ENCODE measurements at places on chromosomes 5 and 9.

DNA sequence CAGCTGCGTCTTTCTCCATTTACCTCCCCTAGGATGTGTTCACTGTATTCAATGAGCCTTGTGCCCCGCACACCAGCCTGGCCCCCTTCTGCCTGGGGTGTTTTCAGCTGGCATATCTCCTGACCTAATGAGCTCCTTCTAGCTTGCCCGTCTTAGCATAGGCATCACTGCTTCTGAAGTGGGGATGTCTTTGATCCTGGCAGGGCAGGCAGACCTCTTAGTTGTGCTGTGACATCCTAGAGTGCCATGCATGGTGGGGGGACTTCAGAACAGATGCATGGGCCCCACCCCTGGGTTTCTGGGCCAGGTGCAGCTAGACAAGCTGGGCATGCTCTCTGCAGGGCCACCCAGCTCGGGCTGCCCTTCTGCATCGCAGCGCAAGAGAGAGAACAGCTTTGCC is 172.7 kb downstream of the GADD45G start:
- DNase-seq: no peak

- DNase-seq: peak; percentile 67
Observed at GRCh38 chr5:136133222-136133921, 727 bp downstream of the SMAD5 start.

DNA sequence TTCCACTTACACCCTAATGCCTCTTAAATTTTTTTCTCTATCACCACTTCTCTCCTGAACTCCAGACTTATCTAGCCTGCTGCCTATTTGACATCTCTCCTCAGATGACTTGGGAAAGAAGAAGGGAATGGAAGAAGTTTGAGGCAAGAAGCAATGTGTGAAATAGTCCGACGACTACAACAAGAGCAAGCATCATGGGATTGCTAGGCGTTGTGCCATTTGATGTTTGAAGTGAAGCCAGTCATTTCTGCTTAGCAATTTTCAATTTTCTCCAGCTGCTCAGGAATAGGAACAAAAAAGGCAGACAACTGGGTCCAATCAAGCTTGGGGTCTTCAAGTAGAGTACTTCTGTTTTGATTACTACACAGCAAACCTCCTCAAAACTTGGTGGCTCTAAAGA is 106.4 kb downstream of the HSD17B3 start:
- DNase-seq: no peak

DNA sequence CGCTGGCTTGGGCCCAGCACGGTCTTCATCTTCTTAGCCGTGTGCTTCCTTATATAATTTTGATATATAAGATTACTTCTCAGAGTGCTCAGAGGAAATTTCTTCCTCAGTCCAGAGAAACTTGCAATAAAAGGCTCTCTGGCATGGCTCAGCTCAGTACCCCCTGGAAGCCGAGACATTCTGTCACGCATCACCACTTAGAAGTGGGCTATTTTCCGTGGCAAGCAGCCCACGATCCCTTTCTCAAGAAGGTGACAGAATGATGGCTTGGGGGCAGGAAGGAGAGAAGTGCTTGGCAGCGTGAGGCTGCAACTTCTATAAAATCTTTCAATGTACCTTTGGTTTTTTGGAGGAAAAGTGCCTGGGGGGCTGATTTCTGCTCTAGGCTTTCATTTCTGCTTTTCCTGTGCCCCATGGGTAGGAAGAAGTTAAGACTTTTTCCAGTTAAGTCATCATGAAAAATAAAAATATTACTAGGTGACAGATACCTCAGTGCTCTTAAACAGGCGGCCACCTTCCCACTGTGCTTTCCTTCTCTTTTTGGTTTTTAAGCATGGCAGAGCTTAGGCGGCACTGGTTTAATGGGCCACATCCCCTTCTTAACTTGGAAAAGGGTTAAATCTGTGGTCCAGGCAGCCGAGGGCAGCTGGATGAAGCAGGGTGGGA is 104.6 kb downstream of the MVB12B start:
- DNase-seq: no peak

GRCh38 chr9:89555451-89556375 is 49.1 kb upstream of the GADD45G start:
- no peak for DNase-seq

DNA sequence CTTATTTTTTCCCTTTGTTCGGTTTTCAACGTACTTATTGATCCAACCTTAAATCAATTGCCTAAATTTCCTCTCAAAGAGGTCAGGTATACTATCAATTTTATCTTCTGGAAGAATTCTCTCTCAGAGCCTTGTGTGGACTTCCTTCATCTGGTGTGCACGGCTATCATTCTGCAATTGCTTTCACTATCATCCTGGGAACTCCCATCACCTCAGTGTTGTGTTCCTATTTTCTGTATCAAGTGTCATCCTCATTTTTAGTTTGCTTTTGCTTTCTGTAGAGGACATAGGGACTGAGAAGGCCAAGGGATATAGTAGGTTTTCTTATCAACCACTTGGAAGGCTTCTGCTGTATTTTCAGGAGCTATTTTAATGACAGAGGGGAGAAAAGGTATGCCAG is 11.3 kb downstream of the STOM start:
- DNase-seq: no peak

DNA sequence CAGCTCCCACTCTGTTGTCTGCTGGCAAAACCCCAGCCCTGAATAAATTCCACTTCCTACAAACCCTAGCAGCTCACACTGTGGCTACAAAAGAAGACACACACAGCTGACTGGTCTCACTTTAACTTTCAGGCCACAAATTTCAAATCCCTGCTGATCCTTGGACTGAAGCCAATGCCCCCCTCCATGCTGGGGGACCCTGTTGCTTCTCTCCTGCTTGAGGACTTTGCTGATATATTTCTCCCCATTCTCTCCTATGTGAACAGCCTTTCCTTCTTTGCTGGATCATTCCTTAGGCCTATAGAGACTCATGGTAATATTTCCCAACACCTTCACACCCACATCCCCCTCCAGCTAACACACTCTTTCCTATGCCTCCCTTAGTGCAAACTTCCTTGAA is 79.6 kb upstream of the ADRA1B start:
- DNase-seq: no peak

DNA sequence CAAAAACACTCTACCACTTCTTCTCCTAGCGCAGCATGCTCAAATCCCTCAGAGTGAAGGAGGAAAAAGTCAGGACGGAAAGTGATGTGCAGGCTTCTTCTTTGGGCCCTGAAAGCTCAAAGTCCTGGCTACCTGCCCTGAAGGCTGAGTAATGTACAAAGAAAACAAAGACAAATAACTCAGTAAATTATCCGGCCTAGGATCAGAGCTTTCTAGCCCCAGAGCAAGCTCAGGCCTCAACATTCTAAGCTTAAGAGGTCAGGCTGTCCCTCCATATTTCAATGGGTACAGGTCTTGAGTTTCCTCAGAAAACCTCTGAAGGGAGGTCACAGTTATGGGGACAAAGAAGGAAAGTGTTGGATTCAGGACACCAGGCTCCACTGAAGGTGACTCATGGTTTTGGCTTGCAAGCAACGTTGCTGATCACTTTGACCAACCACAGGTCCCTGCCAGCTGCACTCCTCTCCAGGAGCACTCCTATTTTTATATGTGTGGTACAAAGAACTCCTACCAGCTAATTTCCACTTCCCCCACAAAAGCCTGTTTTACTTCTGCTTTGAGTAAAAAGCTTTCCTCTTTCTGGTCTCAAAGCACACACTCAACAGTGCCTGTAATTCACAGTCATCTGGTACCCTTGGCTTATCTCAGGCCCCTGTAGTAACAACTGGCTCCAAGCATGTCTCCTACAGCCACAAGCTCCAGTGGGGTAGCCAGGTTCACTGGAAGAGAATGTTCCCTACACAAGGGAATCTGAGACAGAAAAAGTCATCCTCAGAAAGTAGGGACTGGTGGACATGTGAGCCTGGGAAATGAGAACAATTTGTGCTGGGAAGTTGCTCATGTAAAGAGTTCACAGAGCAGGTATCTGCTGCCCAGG is 115.7 kb downstream of the UGCG start:
- peak; percentile 55 for DNase-seq

DNA sequence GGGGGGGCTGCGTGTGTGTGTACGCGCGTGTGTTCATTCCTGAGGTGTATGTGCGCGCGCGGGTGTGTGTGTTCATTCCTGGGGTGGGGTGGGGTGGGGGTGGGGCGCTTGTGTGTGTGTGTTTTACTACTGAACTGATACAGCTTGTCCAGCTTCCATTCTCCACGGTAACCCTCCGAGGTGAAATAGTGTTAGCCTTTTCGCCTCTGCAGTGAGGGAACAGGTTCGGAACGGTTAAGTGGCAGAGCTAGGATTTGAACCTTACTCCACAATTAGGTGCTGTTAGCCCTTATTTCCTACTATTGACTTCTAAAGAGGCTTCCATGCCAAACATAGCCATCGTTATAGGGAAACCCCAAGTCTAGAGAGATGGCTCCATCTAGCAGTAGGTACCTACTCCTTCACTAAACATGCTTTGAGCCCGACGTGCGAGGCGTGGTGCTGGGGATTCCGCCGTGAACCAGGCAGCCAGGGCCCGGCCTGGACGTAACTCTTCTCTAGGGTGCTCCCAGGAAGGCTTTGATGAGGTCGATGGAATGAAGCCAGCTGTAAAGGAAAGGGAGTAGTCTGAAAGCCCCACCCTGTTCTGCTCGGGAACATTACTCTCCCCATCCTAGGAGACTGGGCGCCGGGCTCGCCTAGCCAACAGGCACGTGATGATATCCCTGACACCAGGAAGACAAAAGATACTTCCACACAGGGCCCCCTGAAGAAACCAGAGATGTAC is 782 bp upstream of the SKP1 start:
- no peak for DNase-seq

GRCh38 chr5:140998921-140999410 is 32.7 kb downstream of the PCDHAC2 start:
- DNase-seq: no peak

- no peak for DNase-seq
Observed at GRCh38 chr9:135214054-135214640, 126.7 kb downstream of the OLFM1 start.

DNA sequence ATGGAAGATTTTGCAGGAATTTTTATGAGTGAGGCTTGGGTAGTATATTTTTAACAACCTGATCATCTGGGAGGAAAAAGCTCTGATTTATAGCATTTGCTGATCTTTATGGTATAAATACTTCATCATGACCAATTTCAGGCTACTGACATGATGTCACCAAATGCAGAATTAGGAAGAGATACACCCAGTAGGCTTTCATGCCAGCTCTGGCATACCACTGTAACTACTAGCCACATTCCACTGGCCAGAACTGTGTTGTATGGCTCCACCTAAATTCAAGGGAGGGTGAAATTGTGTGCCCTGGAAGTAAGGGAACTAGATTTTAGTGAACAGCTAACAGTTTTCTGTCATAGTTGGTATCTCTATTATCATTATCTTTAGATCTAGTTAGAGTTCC is 17.6 kb downstream of the AP3S1 start:
- DNase-seq: no peak

GRCh38 chr9:127667127-127667844 is 39.5 kb upstream of the CFAP157 start:
- no peak for DNase-seq

DNA sequence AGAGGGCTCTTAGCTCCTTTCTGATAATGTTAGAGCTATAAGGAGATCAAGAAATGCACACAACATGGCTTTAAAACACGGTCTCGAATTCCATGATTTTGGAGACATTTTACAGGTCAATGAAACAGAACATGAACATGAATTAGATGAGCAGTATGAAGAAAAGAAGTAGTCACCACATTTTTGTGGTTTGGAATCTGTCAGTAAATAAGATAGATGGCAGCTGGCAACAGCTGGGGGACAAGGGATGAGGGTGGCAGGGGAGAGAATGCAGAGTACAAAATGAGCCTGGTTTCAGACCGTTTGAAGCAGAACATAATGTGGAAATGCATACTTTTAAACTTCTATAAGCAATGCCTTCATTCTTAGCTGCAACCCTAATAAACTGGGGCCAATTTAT is 107.1 kb downstream of the OXCT1 start:
- no peak for DNase-seq

- DNase-seq: no peak
Observed at GRCh38 chr5:115381911-115382662, 85.6 kb upstream of the CCDC112 start.

- DNase-seq: no peak
Observed at GRCh38 chr5:10478436-10478835, 36.8 kb downstream of the ROPN1L start.

DNA sequence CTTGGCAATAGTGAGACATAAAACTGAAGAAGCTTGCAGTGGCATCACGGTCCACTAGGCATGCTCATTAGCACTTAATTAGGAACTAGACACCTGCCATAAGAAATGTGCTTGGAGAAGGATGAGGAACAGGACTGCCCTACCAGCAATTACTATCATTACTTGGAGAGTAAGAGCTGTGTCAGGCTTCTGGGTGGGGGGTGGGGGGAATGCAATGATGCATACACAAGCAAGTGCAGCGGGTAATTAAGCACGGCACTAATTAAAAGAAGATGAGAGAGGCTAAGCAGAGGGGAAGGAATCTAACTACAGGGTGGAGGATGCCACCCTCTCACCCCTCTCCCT is 53.1 kb downstream of the TLE1 start:
- no peak for DNase-seq

DNA sequence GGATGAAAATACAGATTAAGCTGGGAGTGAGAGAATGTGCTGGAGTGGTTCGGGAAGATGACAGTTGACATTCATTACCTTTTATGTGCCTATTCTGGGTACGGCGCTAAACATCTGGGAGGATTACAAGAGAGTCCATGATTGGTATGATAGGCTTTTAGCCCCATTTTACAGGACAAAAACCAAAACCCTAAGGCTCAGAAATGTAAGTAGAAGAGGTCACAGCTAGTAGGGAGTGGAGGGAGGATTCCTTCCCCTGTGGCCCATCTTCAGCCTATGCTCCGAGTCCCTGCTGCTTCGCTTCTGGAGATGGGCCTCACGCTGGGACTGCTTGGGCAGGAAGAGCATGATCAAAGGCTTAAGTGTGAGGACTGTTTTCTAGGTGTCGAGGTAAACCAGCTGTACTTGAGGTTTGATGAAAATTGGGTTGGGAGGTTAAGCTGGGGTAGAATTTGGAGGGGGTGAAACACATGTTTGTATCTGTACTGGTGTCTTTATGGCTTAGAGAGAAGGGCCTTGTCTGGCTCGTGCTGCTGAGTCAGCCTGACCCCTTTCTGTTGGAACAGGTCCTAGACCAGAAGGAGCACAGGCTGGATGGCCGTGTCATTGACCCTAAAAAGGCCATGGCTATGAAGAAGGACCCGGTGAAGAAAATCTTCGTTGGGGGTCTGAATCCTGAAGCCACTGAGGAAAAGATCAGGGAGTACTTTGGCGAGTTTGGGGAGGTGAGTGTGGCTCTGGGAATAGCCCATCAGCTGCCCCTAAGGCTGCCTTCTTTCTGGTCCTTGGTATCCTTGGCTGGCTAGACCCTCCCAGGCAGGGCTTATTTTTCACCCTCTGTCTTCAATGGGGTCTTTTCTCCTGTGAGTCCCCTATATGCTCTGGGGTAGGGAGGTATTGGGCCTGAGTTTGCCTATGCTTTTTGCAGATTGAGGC is 2.1 kb downstream of the HNRNPAB start:
- DNase-seq: peak; percentile 66

- no peak for DNase-seq
Observed at GRCh38 chr5:164358531-164359259, 853.3 kb downstream of the MAT2B start.

GRCh38 chr9:78439866-78440830 is 143.2 kb downstream of the PSAT1 start:
- DNase-seq: no peak

- DNase-seq: peak; percentile 66
Observed at GRCh38 chr5:124649491-124650146, 96.8 kb downstream of the ZNF608 start.

- DNase-seq: no peak
Observed at GRCh38 chr5:178334861-178335260, 102.3 kb upstream of the PHYKPL start.
